ENCODE measurements at places on chromosomes 13 and 19. TPM values are rescaled to one million over a fixed set of nuclear protein-coding genes. Genes with fewer than 3 reads are reported as not detected.
A peak's percentile ranks its signal among the peaks of the same experiment; 100 is the strongest.

DNA sequence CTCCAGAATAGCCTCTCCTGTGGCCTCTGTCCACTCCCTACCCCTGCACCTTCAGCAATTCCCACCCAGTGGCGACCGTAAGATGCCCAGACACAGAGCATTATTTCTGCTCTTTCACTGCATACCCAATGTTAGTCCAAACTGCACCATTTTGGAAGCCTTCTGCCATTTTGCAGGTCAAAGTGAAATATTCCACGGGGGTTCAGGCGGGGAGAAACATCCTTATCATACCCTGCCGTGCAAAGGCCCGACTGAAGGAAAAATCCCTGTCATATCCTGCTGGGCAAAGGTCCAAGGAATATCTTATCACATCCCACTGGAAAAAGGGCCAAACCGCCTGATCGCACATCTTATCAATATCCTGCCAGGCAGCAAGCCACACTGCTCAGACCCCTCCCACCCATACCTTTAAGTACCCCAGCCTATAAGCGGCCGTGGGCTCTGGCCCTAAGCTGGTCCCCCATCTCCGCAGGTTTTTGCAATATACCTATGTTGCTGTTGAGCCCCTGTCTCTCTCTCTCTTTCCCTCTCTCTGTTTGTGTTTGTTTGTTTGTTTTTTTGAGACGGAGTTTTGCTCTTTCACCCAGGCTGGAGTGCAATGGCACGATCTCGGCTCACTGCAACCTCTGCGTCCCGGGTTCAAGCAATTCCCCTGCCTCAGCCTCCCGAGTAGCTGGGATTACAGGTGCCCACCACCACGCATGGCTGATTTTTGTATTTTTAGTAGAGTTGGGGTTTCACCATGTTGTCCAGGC, 18.2 kb downstream of the CLEC11A start:
- DNase-seq = no peak

- DNase-seq = no peak
Observed at GRCh38 chr13:83819611-83820010, 62.7 kb downstream of the SLITRK1 start.

- no peak for DNase-seq
Observed at GRCh38 chr13:50072676-50073075, 57.4 kb downstream of the KCNRG start.

GRCh38 chr19:44875666-44876451, 15.2 kb upstream of the TOMM40 start:
- DNase-seq = no peak

- DNase-seq = no peak
Observed at GRCh38 chr13:77124423-77124822, 97.5 kb upstream of the FBXL3 start.

DNA sequence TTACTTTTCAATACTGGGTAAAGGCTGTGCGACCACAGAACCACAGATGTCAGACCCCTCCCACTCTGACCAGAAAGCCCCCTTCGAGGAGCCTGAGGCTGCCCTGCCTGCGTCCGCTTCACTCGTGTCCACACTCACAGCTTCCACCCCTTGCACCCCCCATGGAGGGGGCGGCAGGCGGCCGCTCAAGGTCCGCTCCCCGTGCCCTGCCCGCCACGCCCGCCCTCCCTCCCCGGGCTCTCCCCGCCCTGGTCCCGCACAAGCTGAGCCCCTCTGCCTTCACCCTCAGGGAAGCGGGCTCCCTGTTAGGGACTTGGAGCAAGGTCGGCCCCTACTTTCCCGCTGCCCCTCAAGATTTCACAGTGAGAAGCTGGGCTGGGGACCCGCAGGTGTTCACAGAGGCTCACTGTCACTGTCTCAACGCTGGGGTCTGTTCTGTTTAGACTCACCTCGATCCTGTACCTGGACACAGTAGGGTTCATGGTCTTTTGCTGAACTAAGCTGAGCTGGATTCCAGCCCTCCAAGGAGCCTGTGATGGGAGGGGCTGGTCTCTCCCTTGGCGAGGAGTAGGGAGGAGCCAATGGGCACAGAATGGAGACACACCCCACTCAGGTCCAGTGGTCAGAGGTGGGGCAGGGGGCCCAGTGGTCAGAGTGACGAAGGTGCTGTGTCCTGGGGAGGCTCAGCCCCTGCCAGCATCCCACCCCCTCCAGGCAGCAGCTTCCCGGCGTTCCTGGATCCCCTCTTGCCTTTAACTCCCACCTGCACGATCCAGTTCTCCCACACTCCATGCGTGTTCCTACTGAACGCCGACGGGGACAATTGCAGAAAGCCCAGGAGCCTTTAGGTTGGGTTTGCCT, 69.5 kb downstream of the SPACA7 start:
- no peak for DNase-seq

DNA sequence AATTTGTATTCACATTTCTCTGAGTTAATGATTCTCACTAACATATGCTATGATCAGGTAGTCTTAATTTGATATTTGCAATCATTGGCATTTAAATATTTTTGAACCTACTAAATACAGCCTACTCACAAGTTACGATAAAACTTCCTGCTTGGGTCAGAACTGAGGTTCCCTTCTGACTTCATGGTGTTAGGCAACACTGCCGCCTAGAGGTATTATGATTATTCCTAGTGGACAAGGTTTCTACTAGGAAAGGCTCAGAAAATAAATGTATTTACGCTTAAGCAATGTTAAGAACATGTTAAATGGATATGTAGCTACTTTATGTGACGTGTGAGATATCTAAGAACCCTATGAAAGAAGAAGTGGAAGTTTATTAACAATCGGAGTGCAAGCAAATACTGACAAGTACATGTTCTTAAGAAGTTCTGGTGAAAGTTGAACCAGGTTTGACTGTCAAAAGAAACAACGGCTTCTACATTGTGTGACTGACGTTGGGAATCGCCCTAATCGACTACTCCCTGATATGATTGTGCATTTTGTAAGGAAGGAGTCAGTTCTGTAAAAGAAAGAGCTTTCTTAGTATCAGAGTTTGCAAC, 1395.8 kb downstream of the SLITRK5 start:
- no peak for DNase-seq

DNA sequence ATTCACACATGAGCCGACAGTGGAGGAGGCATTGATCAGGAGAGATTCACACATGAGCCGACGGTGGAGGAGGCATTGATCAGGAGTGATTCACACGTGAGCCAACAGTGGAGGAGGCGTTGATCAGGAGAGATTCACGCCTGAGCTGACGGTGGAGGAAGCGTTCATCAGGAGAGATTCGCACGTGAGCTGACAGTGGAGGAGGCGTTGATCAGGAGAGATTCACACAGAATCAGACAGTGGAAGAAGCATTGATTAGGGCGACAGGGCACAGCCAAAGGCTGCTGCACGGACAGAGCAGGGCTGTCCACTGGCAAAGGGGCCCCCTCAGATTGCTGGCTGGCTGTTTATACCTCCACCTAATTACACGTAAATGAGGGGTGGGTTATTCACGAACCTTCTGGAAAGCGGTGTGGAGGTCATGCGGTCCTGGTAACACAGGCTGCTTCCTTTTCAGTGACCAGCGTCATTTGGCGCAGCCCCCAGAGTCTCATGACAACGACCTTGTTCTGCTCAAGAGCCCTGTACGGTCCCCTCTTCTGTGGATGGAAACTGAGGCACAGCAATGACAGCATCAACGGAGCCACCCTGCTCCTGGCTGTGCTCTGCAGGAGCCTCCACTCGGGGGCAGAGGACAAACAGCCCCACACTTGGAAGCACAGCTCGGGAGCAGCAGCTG, 50.6 kb upstream of the GAS6 start:
- no peak for DNase-seq

DNA sequence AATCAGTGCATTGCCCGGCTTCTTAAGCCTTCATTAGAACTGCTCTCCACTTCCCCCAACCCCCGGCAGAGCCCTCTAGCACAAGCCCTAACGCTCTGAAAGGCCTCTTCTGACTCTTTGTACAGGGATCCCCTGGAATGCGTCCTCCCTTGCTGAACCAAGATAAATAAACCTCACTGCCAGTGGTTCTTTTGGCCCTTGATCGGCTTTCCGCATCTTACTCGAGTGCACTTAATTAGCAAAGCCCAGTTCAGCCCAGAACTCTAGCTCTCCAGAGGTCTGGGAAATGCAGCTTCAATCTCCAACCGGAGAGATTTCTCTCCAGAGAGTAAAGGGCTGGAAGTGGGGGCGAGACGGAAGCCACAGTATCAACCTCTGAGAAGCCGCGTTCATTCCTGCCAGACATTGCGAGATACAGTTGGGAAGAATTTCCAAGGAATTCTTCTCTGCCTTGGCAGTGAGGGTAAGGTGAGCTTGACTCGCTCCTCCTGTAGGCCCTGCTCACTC, 8.7 kb upstream of the ZNF444 start:
- DNase-seq = no peak

DNA sequence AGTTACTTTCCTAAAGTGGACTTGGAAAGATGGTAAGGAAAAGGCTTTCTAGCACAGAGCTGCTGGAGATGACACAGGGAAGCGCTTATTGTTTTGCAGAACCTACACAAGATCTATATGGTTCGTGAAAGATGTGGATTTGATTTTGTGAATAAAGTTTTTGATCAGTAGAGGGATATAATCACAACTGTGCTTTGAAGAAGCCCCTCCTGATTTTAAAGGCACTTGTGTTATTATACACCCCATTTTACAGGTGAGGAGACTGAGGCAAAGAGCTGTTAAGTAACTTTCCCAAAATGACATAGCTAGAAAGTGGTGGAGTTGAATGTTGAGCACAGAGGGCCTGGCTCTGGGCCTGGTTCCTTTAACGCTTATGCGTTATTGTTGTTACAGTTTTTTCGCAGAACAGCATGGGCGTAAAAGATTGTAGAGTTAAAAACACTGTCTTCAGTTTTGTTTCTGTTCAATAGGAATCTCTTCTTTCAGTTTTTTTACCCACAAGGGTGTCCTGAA, 1.4 kb downstream of the TDRD3 start:
- DNase-seq = no peak

DNA sequence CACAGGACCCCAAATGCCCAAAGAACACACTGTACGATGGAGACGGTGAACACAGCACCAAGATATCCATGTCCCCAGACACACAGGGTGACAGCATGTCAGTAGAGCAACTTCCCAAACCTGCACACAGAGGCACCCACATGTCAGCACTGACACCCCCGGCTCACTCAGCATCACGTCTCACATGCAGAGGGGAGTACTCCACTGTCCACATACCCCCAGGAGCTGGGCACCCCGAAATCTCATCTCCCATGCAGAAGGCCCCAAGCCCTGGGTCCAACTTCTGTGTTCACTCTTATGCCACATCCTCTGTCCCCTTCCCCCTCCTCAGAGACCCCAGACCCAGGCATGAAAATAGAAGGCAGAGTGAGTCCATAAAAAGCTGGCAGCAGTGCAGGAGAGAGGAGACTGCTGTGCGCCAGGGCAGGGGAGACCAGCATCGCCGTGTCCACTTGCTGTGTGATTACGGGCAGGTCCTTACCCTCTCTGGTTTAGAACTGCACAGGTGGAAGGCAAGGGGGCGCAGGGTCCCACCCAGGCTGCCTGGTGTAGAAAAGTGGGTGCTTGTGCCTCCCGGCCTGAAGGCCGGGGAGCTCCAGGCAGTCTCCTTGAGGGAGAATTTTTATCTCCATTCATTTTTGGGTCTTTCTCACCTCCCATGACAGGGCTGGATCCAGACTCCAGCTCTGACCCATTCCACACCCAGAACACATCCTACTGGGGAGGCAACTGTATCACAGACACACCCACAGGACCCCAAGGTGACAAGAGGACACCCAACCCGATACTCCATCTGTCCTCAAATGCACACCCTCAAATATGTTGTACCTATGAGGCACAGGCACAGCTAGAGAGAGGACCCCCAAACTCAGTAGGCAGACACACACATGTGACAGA, 17.0 kb downstream of the ERFL start:
- DNase-seq = peak; percentile 45

MRPL4 gene
- 37.0 TPM for total RNA-seq

MYO9B gene
- 252 TPM for total RNA-seq

ZSCAN4 gene
- total RNA-seq = not detected
